ENCODE measurements at places on chromosomes 16 and 17.

GRCh38 chr17:65346166-65346565, 209.0 kb downstream of the RGS9 start:
- DNase-seq = no peak

DNA sequence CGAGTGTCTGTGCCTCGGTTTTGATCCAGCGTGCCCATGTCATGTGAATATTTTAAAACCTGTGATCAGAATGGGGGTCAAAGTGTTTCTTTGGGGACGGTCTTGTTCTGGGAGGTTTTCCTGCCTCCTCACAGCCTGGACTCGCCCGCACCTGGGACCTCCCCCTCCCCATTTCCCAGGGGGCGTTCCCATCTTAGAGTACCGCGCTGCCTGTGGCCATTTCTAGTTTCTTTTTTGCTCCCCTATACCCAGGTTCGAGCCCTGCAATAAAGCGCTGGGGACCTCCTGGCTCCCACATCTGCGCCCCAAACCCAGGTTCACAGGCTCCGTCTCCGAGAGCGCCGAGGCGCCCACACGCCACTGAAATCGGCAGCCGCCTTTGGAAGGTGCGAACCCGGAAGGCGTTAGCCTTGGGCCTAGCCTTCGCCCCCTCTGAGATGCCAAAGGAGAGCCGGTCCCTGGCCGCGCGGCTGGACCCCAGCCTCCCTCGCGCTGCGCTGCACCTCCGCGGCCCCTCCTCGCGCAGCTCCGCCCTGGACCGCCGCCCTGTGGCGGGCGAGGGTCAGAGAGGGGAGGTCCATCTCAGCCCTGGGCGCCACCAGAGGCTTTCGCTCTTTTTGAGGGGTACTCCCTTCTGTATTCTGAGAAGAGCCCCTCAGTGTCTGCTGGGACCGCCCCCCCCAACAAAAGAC, 1.7 kb downstream of the KCNJ12 start:
- DNase-seq = no peak

DNA sequence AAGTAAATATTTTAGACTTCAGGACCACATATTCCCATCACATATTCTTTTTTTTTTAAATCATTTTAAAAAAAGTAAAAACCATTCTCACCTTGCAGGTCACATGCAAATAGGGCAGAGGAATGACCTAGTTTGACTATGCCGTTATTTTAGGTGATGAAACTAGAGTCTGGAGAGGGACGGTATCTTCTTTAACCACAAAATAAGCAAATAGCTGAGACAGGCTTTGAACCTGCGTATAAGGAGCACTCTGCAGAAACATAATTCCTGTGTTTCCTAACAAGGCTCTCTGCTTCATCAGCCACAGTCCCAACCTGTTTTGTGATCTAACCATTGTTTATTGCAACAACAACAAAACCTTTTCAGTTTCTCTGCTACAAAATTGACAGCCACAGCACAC, 121.5 kb downstream of the PCTP start:
- no peak for DNase-seq

DNA sequence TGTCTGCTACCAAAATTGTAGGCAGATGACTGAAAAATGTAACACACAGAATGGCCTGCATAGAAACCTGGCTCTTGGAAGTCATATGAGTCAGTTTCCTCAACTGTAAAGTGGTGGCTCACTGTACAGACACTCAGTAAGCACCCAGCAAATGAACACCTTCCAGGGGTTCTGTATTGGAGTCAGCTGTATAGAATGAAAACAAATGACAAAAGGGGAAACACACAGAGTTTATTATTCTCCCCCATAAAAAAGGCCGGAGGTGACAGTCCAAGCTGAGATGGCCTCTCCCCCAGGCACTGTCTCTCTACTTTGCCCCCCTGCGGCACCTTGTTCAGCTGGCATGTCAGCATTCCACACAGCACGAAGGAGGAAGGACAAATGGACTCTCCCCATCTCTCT, 6.2 kb upstream of the MEOX1 start:
- DNase-seq = no peak

GRCh38 chr17:64289741-64290141, 26.7 kb upstream of the TEX2 start:
- DNase-seq = no peak

DNA sequence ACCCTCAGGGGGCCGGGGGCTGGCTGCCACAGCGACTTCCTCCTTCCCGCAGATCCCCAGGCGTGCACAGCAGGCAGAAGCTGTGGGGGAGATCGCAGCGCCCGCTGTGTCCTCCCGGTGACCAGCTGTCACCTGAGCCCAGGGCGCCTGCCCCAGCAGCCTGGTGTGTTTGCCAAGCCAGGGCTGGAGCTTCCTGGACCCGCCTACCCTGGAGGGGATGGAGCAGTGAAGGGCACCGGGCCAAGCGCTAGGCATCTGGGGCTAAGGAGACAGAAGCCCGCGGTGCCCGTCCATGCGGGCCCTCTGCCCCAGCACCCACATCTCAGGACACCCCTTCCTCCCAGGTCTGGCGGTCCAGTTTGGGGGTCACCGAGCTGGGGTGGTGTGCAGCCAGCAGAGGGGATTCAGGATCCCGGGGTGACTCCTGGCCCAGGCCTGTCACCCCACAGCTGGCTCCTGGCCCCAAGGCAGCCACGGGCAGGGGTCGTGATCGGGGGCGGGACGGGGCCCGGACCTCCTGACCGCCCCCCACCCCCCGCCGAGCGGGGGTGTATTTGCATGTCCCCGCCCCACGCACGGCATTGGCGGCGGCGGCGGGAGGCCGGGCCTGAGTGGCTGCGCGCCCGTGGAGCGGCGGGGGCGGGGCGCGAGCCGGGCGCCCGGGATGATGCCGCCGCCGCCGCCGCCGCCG, at the start of gene RAB26:
Gene RAB26, plus strand, starts transcription at position 645 of the 691 bp plus-strand sequence. CDS start 159 bp downstream, outside the sequence.
- no peak for DNase-seq

DNA sequence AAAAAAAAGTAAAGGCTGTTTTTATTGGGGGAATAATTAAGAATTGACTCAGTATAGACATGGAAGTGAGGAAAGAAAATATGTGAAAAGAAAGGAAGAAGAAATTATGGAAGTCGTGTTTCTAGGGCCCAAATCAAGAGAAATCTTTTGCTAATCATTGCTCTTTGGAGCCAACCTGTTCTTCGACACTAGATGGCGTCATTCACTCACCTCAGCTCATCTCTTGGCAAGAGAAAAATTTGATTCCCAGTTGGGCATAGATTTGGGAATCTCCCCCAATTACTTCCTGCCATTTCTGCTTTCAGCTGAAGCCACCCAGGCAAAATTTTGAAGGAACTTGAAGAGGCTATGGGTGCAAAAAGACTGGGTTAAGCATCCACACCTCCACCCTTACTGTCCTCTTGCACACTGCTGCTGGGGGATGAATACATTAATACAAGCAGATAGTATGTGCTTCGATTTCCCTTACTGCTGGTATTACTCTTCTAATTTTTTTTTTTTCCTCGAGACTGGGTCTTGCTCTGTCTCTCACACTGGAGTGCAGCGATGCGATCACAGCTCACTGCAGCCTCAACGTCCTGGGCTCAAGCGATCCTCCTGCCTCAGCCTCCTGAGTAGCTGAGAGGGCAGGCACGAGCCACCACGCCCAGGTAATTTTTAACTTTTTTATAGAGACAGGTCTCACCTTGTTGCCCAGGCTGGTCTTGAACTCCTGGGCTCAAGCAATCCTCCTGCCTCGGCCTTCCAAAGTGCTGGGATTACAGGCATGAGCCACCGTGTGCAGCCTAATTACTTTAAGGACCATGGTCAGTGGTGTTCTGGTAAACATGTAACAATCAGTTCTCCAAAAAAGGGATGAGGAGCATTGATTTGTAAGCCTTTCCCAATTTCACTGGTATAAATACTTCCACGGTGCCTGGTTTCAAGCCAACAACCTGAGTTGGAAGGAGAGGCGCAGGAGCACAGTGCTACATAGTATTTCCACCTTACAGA, 13.5 kb downstream of the PSMD7 start:
- DNase-seq = no peak

DNA sequence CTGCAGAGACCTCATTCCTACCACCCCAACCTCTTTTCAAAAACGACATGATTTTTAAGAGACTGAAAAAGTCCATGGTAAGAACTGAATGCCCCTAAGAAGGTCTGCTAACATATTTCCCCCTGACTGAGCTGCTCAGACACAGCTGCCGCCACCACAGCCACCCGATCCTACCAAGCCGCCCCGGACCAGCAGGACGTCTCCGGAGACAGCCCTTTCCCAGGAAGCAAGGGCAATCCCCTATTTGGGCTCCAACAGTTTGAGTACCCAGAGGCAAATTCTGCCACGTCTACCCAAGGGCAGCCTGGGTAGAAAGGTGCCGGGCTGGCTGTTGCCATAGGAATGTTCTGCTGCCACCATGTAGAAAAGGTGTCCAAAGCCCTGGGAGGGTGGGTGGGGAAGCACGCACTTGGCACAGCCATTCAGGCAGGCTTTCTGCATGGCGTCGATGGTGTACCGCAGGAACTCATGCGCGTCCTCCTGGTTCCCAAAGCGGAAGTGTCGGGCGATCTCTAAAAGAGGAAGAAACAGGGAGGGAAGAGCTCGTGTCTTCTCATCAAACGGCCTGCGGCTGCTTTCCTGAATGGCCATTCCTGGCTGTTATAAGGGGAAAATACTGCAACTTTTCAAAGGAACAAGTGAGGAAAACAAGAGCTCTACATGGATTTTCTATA, 13.6 kb downstream of the USP36 start:
- no peak for DNase-seq

DNA sequence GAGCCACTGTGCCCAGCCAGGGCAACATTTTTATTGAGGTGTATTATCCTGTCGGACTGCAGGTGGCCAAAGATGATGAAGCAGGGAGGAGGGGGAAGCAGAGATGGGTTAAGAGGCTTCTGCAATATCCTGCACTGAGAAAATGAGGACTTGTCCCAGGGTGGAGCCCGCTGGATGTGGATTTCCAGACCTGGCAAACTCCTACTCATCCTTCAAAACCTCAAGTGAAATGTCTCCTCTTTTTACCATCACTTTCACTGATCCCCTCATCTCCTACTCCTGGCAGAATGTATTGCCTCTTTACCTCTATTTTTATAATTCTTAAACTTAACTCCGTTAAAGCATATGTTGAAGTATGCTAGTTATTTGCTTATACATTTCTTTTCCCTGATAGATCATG, 60.9 kb downstream of the MGAT5B start:
- DNase-seq = no peak

DNA sequence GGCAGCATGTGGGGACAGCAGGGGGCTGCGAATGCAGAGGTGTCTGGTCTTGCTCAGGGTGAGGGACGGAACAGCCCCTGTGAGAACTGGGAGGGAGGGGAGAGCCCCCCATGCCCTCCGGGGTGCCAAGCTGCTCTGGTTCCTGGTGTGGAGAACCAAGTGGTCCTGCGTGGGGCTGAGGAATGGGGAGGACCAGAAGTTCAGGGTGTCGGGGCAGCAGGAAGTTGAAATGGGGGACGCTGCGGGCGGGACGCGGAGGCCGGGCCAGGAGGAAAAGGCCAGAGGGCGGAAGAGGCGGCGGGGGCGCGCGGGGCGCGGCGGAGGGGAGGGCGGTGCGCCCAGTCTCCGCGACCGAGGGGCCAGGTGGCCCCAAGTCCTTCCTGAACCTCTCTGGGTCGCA, 3.6 kb downstream of the ALDH3A1 start:
- DNase-seq = no peak

- DNase-seq = no peak
Measured at GRCh38 chr17:8119581-8120519, 1.5 kb upstream of the ALOXE3 start.

DNA sequence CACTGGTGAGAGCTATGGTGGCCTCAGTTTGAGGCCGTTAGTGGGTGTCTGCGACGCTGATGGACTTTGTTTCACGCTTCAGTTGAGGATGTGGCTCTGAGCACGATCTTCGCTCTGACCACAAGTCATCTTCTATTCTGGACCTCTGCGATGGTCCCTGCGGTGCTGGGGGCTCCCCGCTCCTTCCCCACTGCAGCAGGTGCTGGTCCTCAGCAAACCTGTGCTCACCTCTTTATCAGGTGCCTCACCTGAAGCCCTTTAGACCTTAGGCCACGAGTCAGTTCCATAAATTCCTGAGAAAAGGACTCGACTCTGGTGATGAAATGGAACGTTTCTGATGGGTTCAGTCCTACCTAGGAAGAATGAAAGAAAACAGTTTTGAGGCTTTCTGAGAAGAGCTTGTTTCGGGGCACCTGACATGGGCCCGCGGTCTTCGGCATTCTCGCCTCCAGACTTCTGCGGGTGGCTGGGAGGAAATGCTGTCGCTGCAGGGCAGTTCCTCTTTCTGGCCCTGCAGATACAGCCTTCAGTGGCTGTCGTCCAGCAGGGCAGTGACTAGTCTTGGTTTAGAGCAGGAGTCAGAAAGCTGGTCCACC, 4.7 kb downstream of the KCTD5 start:
- no peak for DNase-seq

DNA sequence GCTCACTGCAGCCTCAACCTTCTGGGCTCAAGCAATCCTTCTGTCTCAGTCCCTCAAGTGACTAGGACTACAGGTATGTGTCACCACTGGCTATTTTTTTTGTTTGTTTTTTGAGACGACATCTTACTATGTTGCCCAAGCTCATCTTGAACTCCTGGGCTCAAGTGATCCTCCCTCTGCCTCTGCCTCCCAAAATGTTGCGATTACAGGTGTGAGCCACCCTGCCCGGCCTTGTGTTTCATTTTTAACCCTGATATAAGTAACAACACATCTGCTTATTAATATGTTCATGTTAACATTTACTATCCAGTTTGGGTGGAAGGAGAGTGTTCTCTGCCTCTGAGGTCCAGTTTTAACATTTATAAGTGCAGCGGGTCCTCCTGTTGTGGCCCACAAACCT, 3.1 kb downstream of the FAM20A start:
- no peak for DNase-seq

DNA sequence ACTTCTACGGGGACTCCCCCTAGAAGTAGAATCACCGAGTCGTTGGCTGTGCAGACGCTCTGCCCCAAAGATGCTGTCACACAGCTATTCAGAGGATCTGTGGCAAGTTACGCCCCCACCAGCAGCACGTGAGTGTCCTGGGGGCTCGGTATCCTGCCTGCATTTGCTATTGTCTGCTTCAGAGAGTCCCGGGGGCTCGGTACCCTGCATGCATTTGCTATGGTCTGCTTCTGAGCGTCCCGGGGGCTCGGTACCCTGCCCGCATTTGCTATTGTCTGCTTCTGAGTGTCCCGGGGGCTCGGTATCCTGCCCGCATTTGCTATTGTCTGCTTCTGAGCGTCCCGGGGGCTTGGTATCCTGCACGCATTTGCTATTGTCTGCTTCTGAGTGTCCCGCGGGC, 23.8 kb upstream of the ZNF469 start:
- DNase-seq = no peak

Measured in stimulated activated CD8-positive, alpha-beta memory T cell treated with anti-CD3 and anti-CD28 coated beads, Interleukin-15, amount 100 ng/mL, for 4 hours (primary cell).